ENCODE measurements at places on chromosomes 3 and 15.

GRCh38 chr3:156681002-156681401, 6.6 kb downstream of the TIPARP start:
- no peak for DNase-seq

- no peak for DNase-seq
Measured at GRCh38 chr3:128316481-128316891, 150.2 kb downstream of the DNAJB8 start.

- DNase-seq = no peak
Measured at GRCh38 chr15:80822676-80823075, 43.5 kb downstream of the CEMIP start.

DNA sequence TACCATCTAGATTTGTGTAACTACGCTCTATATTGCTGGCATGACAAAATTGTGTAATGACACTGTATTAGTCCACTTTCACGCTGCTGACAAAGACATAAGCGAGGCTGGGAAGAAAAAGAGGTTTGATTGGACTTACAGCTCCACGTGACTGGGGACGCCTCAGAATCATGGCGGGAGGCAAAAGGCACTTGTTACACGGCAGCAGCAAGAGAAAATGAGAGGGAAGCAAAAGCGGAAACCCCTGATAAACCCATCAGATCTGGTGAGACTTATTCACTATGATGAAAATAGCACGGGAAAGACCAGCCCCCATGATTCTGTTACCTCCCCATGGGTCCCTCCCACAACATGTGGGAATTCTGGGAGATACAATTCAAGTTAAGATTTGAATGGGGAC, 905.7 kb downstream of the DIPK2A start:
- DNase-seq = no peak

DNA sequence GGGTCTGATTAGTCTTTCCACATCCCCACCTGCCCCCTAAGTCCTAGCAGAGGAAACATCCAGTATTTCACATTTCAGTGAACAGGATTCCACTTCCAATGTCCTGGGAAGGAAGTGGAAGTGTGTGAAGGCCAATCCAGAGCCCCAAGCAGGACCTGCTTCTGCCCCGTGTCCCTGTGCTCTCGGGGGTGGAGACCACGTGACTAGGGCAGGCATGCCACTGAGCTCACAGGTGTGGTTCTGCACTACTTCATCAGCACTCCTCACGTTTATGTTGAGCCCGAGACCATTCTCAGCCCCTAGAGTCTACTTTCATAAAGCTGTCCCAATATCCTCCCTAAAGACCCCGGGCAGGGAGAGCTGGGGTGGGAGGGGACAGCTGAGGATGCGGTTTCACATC, 84.3 kb downstream of the RAB11A start:
- no peak for DNase-seq

- no peak for DNase-seq
Measured at GRCh38 chr15:85452436-85452835, 72.0 kb downstream of the AKAP13 start.

DNA sequence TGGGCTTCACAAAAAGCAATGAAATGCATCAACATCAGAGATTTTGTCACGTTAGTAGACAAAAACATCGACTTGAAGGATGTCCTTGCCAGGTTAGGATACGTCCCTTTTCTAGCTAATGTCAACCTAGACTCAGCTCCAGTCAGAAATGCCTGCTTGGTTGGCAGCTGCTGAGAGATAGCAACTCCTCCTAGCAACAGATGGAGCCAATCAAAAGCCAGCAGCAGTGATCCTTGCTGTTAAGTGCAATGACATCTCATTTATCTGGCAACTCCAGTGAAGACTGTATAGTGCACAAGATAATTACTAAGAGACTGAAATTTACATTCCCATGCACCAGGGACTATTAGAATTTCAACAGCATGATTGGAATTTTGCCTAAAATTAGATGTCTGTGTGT, 424.1 kb downstream of the FGF12 start:
- DNase-seq = no peak
